Breast epithelium (tissue), 4 donors: ENCODE measurements at places on chromosomes 5 and 9. TPM values are rescaled to one million over a fixed set of nuclear protein-coding genes. Genes with fewer than 3 reads are reported as not detected.
A peak's percentile ranks its signal among the peaks of the same experiment; 100 is the strongest.

GRCh38 chr9:137128862-137129455 is 10.0 kb upstream of the GRIN1 start:
- no peaks in the 10 kb centered on the region for H3K4me1 ChIP-seq
- DNase-seq, result no peak
- peak overlapping the region; percentile 73 for H3K27ac ChIP-seq
- H3K36me3 ChIP-seq, result no peaks in the 10 kb centered on the region
- peak overlapping the region; percentile 82 for H3K4me3 ChIP-seq

GRCh38 chr5:67401172-67401571 is 204.6 kb upstream of the CD180 start:
- no peak for DNase-seq
- no peaks in the 10 kb centered on the region for H3K36me3 ChIP-seq
- no peaks in the 10 kb centered on the region for H3K4me1 ChIP-seq
- no peaks in the 10 kb centered on the region for H3K27me3 ChIP-seq

DNA sequence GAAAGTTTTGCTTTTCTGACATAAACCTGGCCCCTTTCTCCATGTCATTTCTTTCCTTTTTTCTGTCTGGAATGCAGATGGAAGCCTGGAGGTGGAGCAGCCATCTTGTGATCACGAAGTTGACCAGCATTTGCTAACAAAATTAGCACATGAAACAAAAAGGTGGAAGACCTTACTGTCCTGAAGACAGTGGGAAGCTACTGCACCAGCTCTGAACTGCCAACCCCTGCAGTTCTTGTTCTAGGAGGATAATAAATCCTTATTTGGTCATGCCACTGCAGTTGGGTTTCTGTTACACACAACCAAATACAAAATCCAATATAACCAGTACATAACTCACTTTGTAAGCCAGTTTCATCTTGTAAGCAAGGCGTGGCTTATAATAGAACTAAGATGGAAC is 249.4 kb upstream of the TBCA start:
- H3K27me3 ChIP-seq, result no peaks in the 10 kb centered on the region
- H3K4me3 ChIP-seq, result no peak overlapping the region
- no peaks in the 10 kb centered on the region for H3K36me3 ChIP-seq
- no peaks in the 10 kb centered on the region for H3K4me1 ChIP-seq

GRCh38 chr5:73093943-73094342 is 26.4 kb upstream of the TMEM171 start:
- DNase-seq, result no peak
- no peak overlapping the region for H3K27ac ChIP-seq
- H3K27me3 ChIP-seq, result no peaks in the 10 kb centered on the region
- H3K36me3 ChIP-seq, result no peaks in the 10 kb centered on the region

GRCh38 chr5:71836084-71836483 is 117.0 kb downstream of the CARTPT start:
- no peak overlapping the region for H3K4me3 ChIP-seq
- H3K4me1 ChIP-seq, result no peaks in the 10 kb centered on the region
- DNase-seq, result no peak
- no peaks in the 10 kb centered on the region for H3K27me3 ChIP-seq

Gene CPEB4
- total RNA-seq, result 36.4 TPM

Gene FCN2
- 1.8 TPM for total RNA-seq

Gene FBP2
- total RNA-seq, result not detected
